BE2C (cell line): ENCODE measurements at places on chromosomes 3 and 15.
A peak's percentile ranks its signal among the peaks of the same experiment; 100 is the strongest.

DNA sequence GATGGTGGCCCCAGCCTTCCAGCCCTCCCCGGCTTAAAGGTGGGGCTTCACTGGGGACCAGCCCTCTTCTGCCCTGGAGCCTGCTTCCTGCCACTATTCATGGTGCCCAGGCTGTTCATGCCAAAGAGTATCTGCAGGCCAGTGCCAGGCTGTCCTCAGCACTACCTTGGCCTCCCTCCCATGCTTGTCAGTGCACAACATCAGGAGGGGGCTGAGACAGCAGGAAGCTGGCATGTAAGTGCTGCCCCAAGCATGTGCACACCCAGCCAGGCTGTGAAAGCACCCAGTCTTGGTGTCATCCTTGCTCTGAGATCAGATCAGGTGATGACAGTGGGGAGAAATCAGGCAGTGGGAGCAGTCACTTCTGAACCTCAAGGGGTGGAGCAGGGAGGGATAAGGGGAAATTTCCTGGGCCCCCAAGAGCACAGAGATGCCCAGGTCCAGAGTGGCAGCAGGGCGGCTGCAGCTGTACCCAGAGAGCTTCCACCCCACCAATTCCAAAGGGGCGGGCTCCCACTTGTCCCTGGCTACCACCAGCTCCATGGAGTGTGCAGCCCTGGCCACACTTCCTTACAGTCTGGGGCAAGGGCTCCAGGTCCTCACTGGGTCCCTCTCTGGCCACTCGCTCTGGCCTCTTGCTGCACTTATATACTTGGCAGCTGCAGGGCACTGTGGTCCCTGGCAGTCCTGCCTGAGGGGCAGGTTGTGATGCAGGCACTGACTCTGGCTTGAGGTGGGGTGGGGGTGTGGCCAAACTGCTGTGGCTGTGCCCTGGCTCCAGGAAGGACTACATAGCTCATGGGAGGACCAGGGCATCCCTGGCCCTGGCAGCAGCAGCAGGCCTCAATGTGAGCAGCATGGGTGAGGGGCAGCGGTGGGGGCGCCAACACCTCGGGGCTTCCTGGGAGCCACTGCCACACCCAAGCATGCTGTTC, 91.4 kb upstream of the TNFSF10 start:
- DNase-seq = no peak

- DNase-seq = no peak
Measured at GRCh38 chr3:30496066-30496966, 110.1 kb upstream of the TGFBR2 start.

GRCh38 chr3:125322166-125322565, 53.0 kb downstream of the ZNF148 start:
- peak; percentile 43 for DNase-seq

DNA sequence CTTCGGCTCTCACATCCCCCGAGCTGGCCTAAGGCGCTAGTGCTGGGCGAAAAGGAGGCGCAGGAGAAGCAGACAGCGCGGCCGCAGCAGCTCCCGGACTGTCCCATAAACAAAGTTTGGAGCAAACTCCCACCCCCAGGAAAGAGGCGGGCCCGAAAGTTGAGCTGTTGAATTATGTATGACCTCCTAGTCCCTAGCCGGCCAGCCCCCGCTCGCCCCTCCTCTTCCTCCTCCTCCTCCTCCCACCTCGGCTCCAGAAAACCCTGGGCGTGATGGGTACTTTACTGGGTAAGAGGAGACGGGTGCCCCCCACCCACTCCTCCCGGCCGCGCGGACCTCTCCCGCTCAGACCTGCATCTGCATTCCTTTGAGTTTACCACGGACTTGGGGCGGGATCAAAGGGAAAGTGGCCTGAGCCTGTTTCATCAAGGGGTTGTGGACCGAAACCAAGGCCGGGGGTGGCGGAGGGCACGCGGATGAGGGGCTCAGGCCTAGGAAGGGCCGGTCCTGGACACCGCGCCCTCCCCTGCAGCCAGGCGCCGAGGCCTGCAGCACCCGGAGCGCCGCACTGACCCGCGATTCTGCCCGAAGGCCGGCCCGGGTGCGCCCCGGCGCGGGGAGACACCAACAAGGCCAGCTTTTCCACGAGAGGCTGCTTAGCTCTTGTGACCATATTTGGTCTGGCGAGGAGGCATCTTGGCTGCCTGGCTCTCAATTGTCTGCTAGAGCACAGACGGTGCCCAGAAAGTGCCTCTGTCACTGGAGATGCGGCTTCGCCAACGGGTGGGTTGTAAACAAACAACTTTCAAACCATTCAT, at the start of gene WWTR1:
Gene WWTR1, minus strand, starts transcription at position 100 of the 818 bp plus-strand sequence. CDS start 719 bp downstream, outside the sequence.
- DNase-seq = peak; percentile 51

GRCh38 chr3:169456900-169457299, 206.6 kb downstream of the MECOM start:
- no peak for DNase-seq
